ENCODE measurements at places on chromosomes 5 and 9. TPM values are rescaled to one million over a fixed set of nuclear protein-coding genes. Genes with fewer than 3 reads are reported as not detected.

Gene PCDHGA3
- 0.54 TPM for total RNA-seq

Gene OLFM1
- total RNA-seq, result 12.9 TPM

Gene SHISAL2B
- not detected for total RNA-seq

Gene CD72
- 0.11 TPM for total RNA-seq

Gene FOXD4L4
- 0.09 TPM for total RNA-seq

Gene FNBP1
- total RNA-seq, result 79.2 TPM

Gene PCDHA6
- 0.09 TPM for total RNA-seq

Gene NIM1K
- total RNA-seq, result under 0.01 TPM

Gene GRIA1
- total RNA-seq, result 0.11 TPM

Gene CARTPT
- total RNA-seq, result not detected

Gene SNCB
- 0.43 TPM for total RNA-seq

Gene SERF1B
- 48.1 TPM for total RNA-seq

Gene PPP6C
- 19.8 TPM for total RNA-seq

Gene PRRX2
- total RNA-seq, result 0.17 TPM

Gene SPATA31E1
- not detected for total RNA-seq

Gene SLC1A1
- total RNA-seq, result 4.4 TPM

Gene GBGT1
- 32.2 TPM for total RNA-seq

Gene DPYSL3
- 18.3 TPM for total RNA-seq

Gene CCNI2
- 0.11 TPM for total RNA-seq

Gene C9orf72
- 12.5 TPM for total RNA-seq

Gene CMYA5
- total RNA-seq, result 0.09 TPM

Gene TICAM2
- 0.43 TPM for total RNA-seq

Data from dermis lymphatic vessel endothelial cell (primary cell).